Stimulated activated CD4-positive, alpha-beta T cell treated with anti-CD3 and anti-CD28 coated beads, Interleukin-1b, Interleukin-23, amount 100 ng/mL, for 24 hours (primary cell): ENCODE measurements at places on chromosomes 7 and 10.

GRCh38 chr7:75866489-75867389, 12.1 kb upstream of the RHBDD2 start:
- no peak for DNase-seq

DNA sequence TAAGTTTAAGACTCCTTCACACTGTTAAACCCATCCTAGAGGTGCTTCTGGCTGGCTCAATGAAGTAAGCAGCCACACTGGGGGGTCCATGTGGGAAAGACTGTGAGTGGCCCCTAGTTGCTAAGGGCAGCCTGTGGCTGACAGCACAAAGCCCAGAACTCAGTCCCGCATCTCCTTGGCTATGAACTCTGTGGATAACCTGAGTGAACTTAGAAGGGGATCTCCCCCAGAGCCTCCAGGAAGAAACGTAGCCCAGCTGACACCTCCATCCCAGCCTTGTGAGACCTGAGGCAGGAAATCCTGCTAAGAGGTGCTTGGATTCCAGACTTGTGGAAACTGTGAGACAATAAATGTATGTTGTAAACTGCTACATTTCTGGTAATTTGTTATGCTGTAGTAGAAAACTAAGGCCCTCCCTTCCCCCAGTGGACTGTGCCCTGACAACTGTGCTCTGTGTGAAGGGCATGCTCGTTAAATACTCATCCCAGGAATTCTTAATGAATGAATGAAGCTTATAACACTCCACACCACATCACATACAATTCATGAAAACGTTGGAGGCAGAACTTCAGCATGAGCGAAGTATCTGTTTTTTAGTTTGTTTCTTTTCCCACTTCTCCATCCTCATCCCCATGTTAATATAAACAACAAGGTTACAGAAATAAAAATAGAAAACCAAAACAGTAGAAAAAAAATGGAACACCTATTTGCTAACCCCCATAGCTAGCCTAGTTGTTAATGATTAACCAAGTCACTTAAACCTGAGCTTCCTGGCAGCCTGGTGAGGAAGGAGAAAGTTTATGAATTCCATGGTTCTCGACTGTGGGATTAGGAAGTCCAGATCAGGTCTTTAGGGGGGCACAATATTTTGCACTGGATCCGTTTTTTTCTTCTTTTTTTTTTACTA, 36.8 kb upstream of the AOAH start:
- DNase-seq, result no peak

DNA sequence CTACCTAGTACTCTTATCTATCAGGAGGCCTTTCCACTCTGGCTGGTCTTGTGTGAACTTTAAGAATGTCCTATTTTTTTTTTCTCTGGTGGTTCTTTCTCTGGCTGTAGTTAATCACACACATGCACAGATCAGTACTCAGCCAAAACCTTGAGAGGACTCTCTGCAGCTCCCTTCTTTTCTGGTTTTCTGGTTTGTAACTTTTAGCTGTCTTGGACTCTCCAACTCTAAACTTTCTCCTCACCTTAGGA, 54.9 kb upstream of the HELLS start:
- DNase-seq, result no peak

- no peak for DNase-seq
These were observed 122.5 kb upstream of the SEM1 start for GRCh38 chr7:96832092-96832662.

GRCh38 chr10:22925088-22925487, 2.8 kb upstream of the ARMC3 start:
- no peak for DNase-seq

GRCh38 chr7:84154991-84155781, 39.4 kb downstream of the SEMA3A start:
- DNase-seq, result no peak

GRCh38 chr7:138138244-138138643, 62.0 kb downstream of the AKR1D1 start:
- no peak for DNase-seq

DNA sequence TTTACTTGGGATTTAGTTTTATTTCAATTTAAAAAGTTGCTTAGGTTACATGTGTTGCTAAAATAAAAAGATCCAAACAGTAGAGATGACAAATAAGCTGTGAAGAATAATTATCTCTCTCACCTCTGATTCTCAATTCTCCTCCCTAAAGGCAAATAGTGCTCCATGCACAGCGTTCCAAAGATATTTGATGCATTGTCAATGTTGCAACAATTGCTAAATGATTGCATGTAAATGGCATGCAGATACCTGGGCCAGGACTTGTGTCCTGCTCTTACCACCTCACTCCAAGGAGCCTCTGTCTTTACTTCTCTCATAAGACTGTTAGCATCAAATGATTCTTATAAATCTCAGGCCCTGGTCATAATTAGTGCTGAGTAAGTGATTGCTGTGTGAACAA, 217.7 kb downstream of the SEC23IP start:
- no peak for DNase-seq

- DNase-seq, result no peak
These were observed 12.3 kb downstream of the SH3PXD2A start for GRCh38 chr10:103843045-103843444.

DNA sequence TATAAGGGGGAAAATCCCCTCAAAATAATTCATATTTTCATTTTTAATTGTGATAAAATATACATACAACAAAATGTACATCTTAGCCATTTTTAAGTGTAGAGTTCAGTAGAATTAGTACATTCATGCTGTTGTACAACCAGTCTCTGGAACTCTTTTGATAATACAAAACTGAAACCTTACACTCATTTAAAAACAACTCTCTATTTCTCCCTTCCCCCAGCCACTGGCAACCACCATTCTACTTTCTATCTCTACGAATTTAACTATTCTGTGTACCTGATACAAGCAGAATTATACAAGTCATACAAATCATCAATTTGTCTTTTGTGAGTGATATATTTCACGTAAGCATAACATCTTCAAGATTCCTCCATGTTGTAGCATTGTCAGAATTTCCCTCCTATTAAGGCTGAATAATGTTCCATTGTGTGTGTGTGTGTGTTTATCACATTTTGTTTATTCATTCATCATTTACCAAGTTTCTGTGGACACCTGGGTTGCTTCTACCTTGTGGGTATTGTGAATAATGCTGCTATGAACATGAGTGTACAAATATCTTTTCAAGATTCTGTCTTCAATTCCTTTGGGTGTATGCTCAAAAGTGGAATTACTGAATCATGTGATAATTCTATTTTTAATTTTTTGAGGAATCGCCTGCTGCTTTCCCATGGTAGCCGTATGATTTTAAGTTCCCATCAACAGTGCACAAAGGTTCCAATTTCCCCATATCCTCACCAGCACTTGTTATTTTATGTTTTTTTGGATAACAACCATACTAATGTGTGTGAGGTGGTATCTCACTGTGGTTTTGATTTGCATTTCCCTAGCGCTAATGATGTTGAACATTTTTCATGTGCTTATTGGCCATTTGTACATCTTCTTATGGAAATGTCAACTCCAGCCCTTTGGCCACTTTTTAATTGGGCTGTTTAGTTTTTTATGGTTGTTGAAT, 4.7 kb upstream of the EBLN1 start:
- DNase-seq, result no peak

DNA sequence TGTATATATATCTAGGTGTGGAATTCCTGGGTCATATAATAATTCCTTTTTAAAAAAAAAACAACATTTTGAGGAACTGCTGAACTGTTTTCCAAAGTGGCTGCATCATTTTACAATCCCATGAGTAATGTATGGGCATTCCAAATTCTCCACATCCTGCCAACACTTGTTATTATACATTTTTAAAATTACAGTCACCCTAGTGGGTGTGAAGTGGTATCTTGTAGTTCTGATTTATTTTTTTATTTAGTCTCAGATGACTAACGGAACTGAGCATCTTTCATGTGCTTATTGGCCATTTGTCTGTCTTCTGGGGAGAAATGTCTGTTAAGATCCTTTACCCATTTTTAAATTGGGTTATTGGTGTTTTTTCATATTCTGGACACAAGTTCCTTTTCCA, 12.0 kb upstream of the KLHL7 start:
- DNase-seq, result no peak

- DNase-seq, result no peak
These were observed 75.2 kb downstream of the USP6NL start for GRCh38 chr10:11536228-11536627.

DNA sequence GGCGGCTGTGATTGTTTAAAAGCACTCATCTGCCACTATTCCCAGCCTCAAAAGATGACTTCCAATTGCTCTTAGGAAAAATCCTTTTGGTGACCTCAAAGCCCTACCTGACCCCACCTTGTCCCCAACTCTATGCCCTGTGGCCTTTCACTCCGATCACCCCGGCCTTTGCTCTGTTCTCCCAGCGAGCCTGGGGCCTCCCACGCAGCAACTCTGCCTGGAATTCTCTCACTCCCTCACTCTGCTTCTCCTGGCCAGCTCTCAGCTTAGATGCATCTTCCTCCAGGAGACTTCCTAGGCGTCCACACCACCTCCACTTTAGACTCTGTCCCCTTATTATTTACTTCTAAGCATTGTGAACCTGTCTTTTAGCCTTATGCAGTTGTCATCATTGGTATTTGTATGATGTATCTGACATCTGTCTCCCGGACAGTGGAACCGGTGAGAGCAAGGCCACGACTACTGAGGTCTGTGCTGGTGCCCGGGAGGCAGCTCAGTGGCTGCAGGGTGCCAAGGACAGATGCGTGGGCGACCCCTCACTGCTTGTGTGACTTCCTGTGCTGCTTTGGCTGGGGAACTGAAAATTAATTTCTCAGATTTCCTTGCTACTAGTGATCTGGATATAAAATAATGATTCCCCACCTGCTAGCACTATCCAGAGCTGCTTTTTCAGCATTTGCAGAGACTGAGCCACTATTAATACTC, 63.0 kb downstream of the PIP4K2A start:
- no peak for DNase-seq

- DNase-seq, result no peak
These were observed 28.2 kb upstream of the IL6 start for GRCh38 chr7:22698767-22699166.

DNA sequence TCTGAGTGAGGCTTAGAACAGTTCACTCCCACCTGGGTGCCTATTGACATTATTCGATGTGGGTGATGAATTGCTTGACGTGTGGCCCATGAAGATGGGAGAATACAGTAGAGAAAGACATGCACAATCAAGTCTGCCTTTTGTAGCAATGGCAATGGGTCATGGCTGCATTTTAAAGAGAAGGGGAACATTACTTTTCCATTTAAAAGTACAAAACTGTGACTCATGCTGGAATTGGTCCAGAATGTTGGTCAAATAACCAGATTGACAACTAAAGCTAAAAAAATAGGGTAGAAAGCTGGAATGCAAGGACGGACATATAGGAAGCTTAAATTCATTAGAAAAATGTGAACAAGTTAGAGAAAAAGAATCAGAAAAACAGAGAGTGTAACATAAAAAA, 104.1 kb upstream of the SLC25A13 start:
- DNase-seq, result no peak

GRCh38 chr7:106031300-106032035, 68.4 kb downstream of the CDHR3 start:
- no peak for DNase-seq

DNA sequence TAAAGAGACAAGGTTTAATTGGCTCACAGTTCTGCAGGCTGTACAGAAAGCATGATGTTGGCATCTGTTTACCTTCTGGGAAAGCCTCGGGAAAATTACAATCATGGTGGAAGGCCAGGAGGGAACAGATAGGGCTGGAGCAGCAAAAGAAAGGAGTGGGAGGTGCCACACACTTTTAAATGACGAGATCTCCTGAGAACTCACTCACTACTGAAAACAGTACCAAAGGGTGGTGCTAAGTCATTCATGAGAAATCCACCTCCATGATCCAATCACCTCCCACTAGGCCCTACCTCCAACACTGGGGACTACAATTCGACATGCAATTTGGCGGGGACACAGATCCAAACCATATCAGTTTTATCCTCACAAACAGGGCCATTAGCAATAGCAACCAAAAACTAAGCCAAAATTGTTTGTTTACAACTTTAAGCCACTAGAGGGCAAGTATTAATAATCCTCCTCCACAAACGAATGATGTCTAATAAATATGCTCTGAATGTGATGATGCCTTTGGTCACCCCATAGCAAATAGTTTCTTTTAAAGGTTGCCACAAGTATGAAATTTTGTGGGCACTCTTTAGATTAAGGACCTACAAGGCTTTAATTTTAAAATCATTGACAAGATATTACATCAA, 129.2 kb upstream of the NRBF2 start:
- DNase-seq, result no peak

DNA sequence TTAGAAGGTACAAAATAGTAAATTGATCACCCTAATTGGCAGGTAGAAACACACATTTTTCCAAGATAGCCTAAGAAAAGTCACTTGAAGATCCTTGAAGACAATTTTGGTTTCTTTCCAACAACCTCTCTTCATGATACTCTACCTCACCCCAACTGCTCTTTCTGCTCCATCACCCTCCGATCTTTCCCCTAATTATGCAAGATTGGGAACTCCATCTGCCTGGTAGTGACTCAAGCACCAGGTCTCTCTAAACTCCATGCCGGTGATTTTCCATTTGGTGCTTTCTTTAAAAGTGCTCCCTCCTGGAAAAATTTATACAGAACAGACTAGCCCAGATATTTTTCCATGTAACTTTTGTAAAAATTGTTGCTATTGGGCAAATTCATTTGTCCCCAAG, 1.1 kb upstream of the AKR1B1 start:
- DNase-seq, result no peak

DNA sequence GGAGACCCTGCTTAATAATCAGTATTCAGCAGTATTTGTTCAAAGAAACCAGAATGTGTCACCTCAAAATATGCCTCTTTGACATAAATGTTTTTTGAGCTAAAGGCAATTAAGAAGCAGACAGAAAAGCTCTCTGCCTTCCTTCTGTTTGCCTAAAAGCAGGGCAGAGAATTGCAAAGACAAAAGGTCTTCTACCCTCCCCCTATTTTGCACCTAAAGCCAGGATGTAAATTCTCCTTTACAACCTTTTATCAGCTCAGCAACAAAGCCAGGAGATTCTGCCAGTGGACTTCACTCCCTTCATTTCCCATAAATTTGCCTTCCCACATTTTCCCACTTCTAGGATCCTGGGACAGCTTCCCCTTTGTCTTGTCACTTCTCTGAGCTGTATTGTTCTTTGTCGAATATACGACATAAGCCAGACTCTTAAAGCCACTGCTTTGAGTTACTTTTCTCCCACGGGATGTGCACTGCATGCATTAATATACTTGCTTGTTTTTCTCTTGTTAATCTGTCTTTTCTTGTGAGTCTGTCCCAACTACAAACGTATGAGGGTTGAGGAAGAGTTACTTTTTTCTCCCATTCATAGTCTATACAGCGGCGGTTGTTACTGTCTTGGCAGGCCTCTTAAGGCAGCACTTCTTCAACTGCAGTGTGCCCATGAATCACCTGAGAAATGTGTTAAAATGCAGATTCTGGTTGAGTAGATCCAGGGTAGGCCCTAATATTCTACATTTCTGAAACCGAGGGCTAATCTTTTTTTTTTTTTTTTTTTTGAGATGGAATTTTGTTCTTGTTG, 48.2 kb downstream of the ST8SIA6 start:
- DNase-seq, result no peak

DNA sequence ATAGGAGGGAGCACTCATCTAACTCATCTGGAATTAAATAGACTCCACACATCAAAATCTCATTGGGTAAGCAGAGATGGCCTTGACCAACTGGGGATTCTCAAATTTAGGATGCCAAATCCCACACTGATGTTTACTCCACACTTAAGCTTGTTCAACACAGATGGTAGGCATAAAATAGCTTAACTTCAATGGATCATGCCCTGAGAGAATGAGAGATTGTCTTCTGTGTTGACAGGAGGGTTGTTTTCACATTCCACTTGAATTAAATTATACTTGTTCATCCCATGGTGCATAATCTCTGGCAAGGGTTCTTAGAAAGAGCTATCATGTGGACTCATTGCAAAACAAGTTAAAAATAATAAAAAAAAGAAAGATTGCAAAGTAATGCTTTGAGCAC, 391.4 kb downstream of the PLXDC2 start:
- no peak for DNase-seq

GRCh38 chr10:114938856-114939193, 830 bp downstream of the TRUB1 start:
- no peak for DNase-seq
